Central memory CD8-positive, alpha-beta T cell (primary cell): ENCODE measurements at places on chromosomes 3 and 15.

DNA sequence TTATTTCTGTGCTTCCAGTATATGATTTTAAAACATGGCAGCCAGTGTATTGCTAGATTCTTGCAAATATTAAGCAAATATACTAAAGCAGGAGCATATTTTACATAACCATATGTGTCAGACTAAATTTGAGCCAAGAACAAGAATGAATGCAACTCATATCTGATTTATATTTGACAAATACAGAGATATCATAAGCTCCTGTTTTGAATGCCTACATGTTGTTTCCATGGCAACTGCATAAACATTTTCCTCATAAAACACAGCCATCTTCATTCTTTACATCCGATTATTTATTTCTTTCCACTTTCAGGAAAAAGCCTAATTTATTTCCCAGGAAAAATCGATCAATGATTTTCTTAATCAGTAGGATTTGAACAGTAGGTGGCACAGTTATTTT, 172.2 kb upstream of the TSPAN3 start:
- no peaks in the 10 kb centered on the region for H3K4me1 ChIP-seq
- H3K36me3 ChIP-seq = peaks cover 3% of the 10 kb centered on the region

- DNase-seq = no peak
- H3K27me3 ChIP-seq = peaks cover 71% of the 10 kb centered on the region
- H3K27ac ChIP-seq = no peak within 1 kb of the TSS
- no peak within 1 kb of the TSS for H3K4me3 ChIP-seq
- H3K4me1 ChIP-seq = peaks cover 5% of the 10 kb centered on the region
Observed at GRCh38 chr3:194369522-194370279, at the start of gene LRRC15. LRRC15 (minus strand) TSS chr3:194369743; CDS start chr3:194361043, 8,700 bp downstream.

DNA sequence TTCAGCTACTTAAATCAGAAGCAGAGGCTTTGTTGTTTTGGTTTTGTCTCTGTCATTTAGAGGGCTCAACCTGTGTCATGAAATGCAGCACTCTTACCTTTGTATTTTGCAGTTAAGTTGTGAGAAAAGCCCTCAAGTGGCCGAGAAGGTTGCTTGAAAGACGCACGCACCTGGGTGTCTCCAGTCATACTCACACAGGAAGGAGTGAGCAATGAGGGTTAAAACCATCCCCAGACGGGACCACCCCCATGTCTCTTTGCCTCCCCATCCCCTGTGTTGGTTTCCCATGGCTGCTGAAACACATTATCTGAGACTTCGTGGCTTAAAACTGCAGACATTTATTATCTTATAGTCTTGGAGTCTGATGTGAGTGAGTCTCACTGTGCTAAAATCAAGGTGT, 376.1 kb upstream of the CFAP20DC start:
- H3K27ac ChIP-seq = peak overlapping the region; percentile 94
- DNase-seq = no peak
- H3K36me3 ChIP-seq = peaks cover 2% of the 10 kb centered on the region
- H3K4me3 ChIP-seq = peak overlapping the region; percentile 25

GRCh38 chr15:70741107-70741531, 22.2 kb downstream of the UACA start:
- H3K27ac ChIP-seq = no peak overlapping the region
- H3K4me1 ChIP-seq = no peaks in the 10 kb centered on the region
- no peak for DNase-seq
- no peak overlapping the region for H3K4me3 ChIP-seq

DNA sequence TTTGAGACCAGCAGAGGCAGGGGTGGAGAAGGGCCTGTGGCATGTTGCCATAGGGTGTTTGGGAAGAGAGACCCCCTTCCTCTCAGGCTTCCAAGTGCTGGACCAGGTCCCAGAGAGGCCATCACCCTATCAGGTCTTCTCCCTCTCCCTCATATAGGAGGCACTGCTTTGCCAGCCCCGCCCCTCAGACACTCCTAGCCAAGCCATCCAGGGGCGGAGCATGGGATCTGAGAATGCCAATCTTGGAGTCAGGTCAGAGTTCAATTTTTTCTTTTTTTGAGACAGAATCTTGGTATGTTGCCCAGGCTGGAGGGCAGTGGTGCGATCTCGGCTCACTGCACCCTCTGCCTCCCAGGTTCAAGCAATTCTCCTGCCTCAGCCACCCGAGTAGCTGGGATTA, 32.7 kb downstream of the CRABP1 start:
- no peak for DNase-seq
- no peak overlapping the region for H3K27ac ChIP-seq
- H3K4me3 ChIP-seq = no peak overlapping the region
- no peaks in the 10 kb centered on the region for H3K4me1 ChIP-seq

DNA sequence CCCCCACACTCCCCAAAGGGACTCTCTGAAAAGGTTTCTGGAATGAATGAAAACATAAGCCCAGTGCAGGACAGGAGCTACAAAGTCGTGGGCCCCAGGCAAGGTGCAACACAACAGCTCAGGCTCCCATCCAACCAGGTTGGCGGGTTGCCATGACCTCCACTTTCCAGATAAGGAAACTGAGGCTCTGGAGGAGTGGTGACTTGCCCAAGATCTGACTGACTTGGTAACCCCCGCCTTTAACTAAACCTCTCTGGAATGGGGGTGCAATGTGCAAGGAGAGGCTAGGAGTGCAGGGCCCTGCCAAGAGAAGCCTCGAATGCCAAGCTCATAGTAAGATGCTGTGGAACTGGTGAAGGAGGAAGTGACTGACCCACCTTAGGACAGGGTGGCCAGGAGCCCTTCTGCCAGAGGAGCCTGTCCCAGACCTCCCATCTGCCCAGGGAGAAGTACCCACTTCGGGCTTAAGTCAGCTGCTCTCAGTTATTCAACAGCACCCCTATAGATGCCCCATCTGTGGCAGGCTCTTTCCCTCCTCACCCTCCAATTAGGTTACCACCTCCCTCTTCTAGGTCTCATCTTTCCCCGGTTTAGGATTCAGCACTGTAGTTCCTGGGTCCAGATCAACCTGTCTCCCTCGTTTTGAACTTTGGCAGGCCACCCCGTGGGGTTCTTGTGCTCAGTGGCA, 553 bp upstream of the TNNC1 start:
- DNase-seq = no peak
- peaks cover 23% of the 10 kb centered on the region for H3K36me3 ChIP-seq
- peaks cover 39% of the 10 kb centered on the region for H3K4me1 ChIP-seq
- no peaks in the 10 kb centered on the region for H3K27me3 ChIP-seq

DNA sequence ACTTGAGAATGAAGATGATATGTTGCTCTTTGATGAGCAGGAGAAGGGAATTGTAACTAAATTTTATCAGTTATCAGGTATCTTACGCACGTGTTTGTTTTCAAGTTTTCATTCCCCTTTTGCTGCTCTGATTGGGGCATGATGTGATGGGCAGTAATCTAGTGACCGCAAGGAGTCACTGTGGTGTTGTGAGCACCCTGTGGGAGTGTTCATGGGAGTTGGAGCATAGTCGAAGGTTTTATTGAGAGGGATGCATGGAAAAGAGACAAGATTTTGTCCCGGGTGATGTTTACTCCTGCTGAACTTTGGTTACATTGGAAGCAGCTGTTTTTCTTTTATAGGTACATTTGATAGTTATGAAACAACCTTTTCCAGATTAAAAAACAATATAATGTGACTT, 2.1 kb downstream of the FAN1 start:
- H3K27ac ChIP-seq = no peak overlapping the region
- no peak overlapping the region for H3K4me3 ChIP-seq
- peaks cover 32% of the 10 kb centered on the region for H3K4me1 ChIP-seq
- no peak for DNase-seq

- no peak for DNase-seq
- no peak overlapping the region for H3K27ac ChIP-seq
- H3K4me3 ChIP-seq = no peak overlapping the region
- H3K27me3 ChIP-seq = peaks cover 18% of the 10 kb centered on the region
Observed at GRCh38 chr15:99495430-99496301, 70.1 kb upstream of the MEF2A start.

GRCh38 chr3:71358243-71358642, 225.3 kb downstream of the FOXP1 start:
- peaks cover 35% of the 10 kb centered on the region for H3K4me1 ChIP-seq
- H3K27me3 ChIP-seq = no peaks in the 10 kb centered on the region
- H3K4me3 ChIP-seq = no peak overlapping the region
- H3K36me3 ChIP-seq = peaks cover 9% of the 10 kb centered on the region
- peak overlapping the region; percentile 16 for H3K27ac ChIP-seq
- no peak for DNase-seq

DNA sequence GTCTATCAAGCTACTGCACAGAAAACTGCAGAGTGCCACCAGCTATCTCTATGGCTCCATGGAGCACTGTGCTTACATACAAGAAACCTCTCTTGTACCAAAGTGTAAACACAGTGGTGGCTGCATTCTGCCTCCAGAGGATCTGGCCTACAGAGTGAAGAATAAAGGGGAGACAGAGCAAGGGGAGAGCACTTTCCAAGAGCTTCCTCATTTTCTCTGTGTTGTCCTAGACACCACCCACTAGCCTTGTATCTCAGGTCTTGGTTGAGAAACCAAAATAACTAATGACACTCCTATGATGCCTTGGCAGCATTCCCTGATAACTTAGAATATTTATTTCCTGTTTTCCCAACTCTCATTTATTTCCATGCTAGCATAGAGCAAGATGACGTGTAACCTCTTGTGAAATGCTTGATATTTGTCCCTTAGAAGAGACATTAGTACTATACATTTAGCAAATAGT, 56.9 kb upstream of the PHLDB2 start:
- no peak for DNase-seq
- H3K36me3 ChIP-seq = no peaks in the 10 kb centered on the region
- no peak overlapping the region for H3K4me3 ChIP-seq
- no peaks in the 10 kb centered on the region for H3K27me3 ChIP-seq
- no peak overlapping the region for H3K27ac ChIP-seq
- H3K4me1 ChIP-seq = no peaks in the 10 kb centered on the region

GRCh38 chr15:22915866-22916515, 64.2 kb downstream of the CYFIP1 start:
- H3K27ac ChIP-seq = no peak overlapping the region
- H3K4me1 ChIP-seq = no peaks in the 10 kb centered on the region
- no peak overlapping the region for H3K4me3 ChIP-seq
